ENCODE measurements at places on chromosomes 1 and 21.

DNA sequence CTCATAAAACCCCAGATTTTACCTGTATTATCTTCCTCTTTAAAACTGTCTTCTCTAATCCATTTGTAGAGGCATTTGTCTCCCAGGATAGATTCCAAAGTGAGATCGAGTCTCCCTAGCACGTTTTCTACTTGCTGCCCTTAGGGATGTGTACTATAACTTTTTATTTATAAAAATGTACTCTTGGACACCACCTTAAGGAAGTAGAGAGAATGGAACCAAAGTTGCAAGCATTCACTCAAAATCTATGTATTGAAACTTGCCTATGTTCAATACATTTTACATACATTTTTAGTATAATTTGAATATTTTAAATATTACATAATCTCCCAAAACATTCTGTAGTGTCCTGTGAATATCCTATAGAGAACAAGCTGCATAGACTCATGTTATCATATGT lies 842 bp upstream of the SPRR2A start:
- no peak for DNase-seq

DNA sequence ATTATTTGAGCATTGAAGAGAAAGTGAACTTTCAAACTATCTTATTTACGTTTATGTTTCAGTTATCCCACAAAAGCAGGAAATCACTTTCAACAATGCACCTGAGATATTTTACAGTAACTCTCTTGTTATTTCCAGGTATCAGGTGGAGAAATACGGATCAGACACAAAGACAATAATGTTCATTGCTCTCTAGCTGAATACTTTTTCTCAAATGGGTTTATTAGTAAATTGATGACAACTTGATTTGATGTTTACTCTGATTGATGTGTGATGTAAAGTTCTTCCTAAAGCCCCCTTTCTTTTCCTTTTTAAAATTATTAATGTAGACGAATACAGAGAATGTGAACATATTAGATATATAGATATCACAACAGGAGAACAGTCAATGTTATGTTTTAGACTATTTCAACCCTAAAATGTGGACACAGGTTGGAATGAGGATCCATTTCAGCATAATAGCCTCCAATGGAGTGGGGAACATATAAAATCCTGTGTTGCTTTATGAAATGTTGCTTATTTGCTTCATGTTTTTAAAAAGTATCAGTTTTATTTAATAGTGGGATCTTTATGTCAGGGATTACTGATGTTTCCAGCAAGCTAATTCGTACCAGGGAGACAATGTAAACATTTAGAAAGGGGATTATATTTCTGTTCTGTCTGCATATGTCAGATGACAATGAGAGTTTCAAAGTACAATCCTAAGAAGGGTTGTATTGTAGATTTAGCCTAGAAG lies 1522.3 kb upstream of the TPTE start:
- DNase-seq: no peak

DNA sequence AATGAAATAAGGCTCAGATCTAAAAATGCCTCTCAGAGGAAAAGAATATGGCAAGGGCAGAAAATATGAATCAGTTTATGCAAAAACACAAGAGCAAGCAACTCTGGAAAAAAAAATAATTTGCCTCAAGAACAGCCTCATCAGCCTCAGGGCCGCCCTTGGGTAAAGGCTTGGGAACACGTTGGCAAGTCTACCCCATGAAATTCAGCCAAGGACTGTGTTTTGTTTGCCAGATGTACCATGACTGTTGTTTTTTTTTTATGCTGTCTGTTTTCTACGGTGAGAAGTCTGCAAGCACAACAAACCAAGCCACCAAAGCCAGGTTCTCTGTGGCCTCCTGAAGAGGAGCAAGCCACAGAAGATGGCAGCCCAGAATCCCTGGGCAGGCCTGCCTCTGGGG lies 18.0 kb downstream of the HHIPL2 start:
- no peak for DNase-seq

- no peak for DNase-seq
These were observed 78.6 kb downstream of the KCNN3 start for GRCh38 chr1:154791292-154792166.

GRCh38 chr1:66331658-66332547 lies 202.1 kb upstream of the SGIP1 start:
- DNase-seq: peak; percentile 68

DNA sequence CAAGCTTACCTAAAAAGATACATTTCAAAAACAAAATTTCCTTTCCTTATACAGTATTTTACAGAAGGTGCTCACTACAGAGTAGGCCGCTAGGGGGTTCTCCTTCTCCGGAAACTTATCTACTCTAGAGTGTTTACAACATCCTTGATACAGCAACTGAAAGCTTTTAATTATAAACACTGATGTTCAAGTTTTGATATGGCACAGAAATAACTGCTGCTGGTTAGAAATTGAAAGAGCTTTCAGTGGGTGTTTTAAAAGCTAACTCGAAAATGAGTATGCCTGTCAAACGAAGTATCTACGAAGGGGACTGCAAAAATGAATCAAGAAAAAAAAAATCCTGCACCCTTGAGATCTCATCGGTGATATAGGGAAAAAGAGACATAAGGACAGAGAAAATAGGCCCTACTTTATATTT lies 1.0 kb downstream of the YOD1 start:
- DNase-seq: peak; percentile 57

DNA sequence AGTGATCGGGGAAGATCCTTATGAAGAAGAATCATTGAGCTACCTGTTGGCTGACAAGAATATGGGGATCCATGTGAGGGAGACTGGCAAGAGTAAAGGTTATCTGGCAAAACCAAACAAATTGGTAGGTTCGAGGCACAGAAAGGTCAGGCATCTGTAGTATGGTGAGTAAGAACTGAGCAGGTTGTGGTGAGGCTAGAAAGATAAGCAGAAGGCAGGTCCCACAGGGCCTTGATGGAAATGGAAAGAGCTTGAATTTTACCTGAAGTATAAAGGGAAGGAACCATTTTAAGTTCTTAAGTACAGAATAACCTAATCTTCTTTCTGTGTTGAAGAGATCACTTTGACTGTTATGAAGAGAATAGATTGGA lies 11.1 kb downstream of the PTPRC start:
- no peak for DNase-seq

GRCh38 chr1:40926441-40926840 lies 53.1 kb upstream of the CTPS1 start:
- peak; percentile 33 for DNase-seq

Measured in HAP-1 (cell line).